ENCODE measurements at places on chromosomes 2 and 18. TPM values are rescaled to one million over a fixed set of nuclear protein-coding genes. Genes with fewer than 3 reads are reported as not detected.

Gene HOXD10
- total RNA-seq = 18.1 TPM

Gene SCYGR5
- total RNA-seq = not detected

Gene CXCR1
- total RNA-seq = not detected

Gene ALPI
- not detected for total RNA-seq

Gene SALL3
- total RNA-seq = not detected

Gene DNAJC5G
- not detected for total RNA-seq

Gene POTEJ
- total RNA-seq = not detected

Gene AQP12A
- total RNA-seq = not detected

Gene ZC3H6
- total RNA-seq = 8.4 TPM

Gene YWHAQ
- 746 TPM for total RNA-seq

Gene ANKRD62
- not detected for total RNA-seq

Gene AAK1
- 44.7 TPM for total RNA-seq

Gene DSC1
- total RNA-seq = not detected

Gene ADGRF3
- total RNA-seq = 0.07 TPM

Gene NAT8
- total RNA-seq = not detected

Gene SP140
- 0.65 TPM for total RNA-seq

Gene MAP3K19
- total RNA-seq = not detected

Gene PPP1R7
- 132 TPM for total RNA-seq

Gene ASXL3
- not detected for total RNA-seq

Gene SLC30A3
- total RNA-seq = 6.5 TPM

Gene GCG
- total RNA-seq = not detected

Gene CCL20
- not detected for total RNA-seq

Gene SIGLEC15
- total RNA-seq = 0.12 TPM

Gene GCA
- 36.8 TPM for total RNA-seq

Gene DSG2
- total RNA-seq = 51.7 TPM

Gene FZD7
- 10.8 TPM for total RNA-seq

Gene PPM1B
- 38.2 TPM for total RNA-seq

Gene HNRNPLL
- total RNA-seq = 49.2 TPM

Gene SAG
- not detected for total RNA-seq

Gene HDHD2
- 22.3 TPM for total RNA-seq

Gene INO80D
- 4.2 TPM for total RNA-seq

Gene RSAD2
- 2.8 TPM for total RNA-seq

Gene HPCAL1
- total RNA-seq = 101 TPM

Gene EFR3B
- total RNA-seq = 2.2 TPM

Gene CCDC74A
- 117 TPM for total RNA-seq

Gene ARHGAP25
- not detected for total RNA-seq

Gene CD207
- total RNA-seq = 0.14 TPM

Gene UGT1A4
- not detected for total RNA-seq

Gene DCDC2C
- not detected for total RNA-seq

Gene LRP1B
- total RNA-seq = 0.03 TPM

Gene CDH19
- total RNA-seq = not detected

Gene GPBAR1
- not detected for total RNA-seq

Gene SCYGR2
- total RNA-seq = not detected

Gene PELI1
- 3.6 TPM for total RNA-seq

Gene GPC1
- total RNA-seq = 198 TPM

Gene TUBB8B
- not detected for total RNA-seq
